Tongue (tissue), 3 donors: ENCODE measurements at places on chromosomes 13 and 19. TPM values are rescaled to one million over a fixed set of nuclear protein-coding genes. Genes with fewer than 3 reads are reported as not detected.

Gene HIF3A
- total RNA-seq, result 219 TPM

DNA sequence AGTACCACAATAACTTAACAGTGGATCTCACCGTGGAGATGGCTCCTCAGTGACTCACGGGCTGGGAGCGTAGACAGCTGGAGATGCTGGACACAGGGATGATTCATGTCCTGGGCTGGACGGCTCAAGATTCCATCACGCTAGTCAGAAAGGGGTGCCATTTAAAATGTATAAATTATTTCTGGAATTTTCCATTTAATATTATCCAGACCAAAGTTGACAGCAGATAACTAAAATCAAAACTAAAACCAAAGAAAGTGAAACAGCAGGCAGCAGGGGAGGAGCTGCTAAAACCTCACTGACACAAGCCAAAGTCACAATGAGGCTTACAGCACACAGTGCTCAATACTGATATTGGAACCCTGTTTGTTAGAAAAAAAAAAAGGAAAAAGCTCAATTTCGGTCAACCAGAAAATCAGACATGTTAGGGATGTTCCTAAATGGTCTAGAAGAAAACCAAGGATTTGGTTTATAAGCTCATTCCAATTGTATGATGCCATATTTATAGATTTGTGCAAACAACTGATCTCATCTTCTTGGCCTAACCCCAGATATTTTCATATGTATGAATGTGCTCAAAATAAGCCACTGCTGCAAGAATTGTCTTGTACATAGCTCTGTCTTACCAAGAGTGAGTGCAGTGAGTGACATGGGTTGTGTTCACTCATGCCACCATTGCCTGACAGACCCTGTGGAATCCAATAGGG lies 111.8 kb downstream of the SACS start:
- DNase-seq, result peak; percentile 66

DNA sequence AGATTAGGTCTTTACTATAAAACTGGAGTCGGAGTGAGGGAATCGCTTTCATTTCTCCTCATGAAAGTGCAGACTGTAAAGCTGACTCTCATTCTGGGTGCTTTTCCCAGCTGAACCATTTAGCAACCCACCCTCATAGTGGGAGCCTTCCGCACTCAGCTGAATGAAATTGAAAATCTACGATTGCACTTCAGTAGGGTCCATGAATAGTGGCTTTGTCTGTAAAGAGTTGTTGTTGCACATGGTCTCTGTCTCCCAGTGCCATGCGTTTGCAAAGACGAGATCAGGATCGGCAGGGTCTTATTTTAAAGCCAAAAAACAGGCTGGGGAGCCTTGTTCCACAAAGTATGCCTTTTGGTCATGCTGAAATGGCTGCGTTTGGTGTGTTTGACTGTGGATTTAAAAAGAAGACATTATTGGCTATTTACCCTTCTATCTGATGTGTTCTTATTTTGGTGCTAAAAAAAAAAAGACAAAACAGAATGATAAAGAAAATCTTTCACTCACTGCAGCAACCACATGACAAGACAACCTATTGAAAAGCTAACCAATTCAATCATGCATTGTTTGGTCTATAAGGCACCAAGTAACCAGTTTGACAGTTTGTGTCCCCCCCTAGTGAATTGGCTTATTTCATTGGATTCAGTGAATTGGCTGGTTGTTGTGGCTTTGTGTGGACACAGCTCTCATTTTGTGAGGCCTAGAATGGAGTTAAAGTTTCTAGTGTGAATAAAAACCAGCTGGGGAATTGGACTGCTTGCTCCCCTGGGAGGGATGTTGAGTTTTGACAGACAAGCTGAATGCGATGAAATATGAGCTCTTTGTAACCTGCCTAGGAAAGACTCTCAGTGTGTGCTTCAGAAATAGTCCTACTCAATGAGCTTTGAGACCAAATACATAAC lies 65.6 kb downstream of the ARHGAP35 start:
- DNase-seq, result no peak

DNA sequence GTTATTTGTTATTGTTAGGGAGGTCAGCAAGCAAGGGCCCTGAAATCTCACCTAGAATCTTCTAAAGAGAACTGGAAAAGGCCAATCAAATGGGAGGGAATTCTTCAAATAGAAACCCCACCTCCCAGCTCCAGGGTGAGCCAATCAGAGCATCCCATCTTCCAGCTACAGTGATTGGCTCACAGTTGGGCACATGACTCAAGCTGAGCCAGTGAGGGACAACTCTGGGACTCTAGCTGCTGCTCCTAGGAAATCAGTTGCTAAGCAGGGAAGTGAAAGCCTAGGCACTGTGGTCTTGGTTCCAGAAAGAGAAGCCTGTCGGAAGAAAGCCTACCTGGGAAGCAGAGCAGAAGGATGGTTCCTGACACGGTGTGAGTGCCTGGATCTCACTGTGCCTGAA lies 13.4 kb downstream of the TM6SF2 start:
- DNase-seq, result peak; percentile 14

GRCh38 chr19:54317108-54317964 lies 4.4 kb upstream of the LILRA5 start:
- DNase-seq, result no peak

Gene ZNF837
- 1.5 TPM for total RNA-seq

Gene IZUMO1
- not detected for total RNA-seq

DNA sequence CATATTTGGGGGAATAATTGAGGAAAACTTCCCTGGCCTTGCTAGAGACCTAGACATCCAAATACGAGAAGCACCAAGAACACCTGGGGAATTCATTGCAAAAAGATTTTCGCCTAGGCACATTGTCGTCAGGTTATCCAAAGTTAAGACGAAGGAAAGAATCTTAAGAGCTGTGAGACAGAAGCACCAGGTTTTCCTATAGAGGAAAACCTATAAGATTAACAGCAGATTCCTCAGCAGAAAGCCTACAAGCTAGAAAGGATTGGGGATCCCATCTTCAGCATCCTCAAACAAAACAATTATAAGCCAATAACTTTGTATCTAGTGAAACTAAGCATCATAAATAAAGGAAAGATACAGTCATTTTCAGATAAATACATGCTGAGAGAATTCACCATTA lies 114.9 kb downstream of the PIBF1 start:
- DNase-seq, result no peak

- DNase-seq, result no peak
Measured at GRCh38 chr19:3024870-3025548, 4.1 kb downstream of the TLE2 start.

Gene KLF2
- 14.2 TPM for total RNA-seq

DNA sequence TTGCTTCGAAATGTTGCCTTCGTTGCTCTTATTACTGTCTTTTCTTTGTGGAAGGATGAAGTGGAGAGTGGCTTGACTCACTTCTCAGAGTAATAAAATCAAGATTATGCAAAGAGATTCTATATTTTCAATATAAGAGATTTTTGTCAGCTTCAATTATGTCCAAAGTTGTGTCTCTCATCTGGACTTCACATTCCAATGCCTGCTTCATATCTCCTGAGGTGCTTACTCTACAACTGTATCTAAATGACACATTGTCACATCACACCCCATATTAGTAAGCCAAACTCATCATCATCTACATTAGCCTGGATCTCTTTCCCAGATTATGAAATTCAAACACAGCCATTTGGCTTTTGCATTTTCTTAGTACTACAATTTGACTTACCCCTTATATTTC lies 409.4 kb downstream of the DACH1 start:
- DNase-seq, result no peak

- DNase-seq, result no peak
Measured at GRCh38 chr13:34577051-34577450, 365.0 kb upstream of the NBEA start.

DNA sequence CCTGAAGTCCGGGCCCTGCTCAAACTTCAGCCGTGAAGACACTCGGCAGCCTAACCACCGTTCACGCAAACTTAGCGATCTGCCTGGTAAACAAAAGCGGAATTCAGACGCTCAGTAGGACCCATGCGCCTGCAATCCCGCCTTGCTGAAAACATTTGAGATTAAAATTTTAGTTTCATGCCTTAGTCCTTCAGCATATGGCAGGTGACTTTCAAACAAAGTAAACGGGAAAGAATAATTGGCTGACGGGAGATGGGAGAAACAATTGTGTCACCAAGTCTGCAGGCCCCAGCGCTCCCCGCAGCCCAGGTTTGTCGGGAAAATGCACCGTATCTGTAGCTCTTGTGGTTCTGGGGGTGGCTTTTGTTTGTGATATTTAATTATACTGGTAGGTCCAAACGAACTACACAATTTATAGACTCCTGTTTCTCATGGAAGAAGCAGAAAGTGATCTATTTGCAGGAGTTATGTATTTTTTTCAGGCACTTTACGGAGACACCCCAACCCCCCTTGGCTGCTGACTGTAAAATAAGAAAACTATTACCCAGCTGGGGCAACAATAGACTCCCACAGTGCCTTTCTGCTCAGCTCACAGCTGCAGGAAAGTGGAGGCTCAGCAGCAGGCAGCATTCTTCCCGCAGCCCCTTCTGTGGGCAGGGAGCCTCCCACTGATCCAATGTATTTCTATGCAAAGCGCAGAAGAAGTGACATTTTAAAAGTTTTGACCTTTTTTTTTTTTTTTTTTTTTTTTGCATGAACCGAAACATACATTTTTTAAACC lies 94.8 kb downstream of the SOX1 start:
- DNase-seq, result peak; percentile 42

Gene GPALPP1
- total RNA-seq, result 25.8 TPM

GRCh38 chr13:109427148-109427547 lies 359.2 kb downstream of the IRS2 start:
- no peak for DNase-seq

Gene ZNF763
- total RNA-seq, result 4.4 TPM

DNA sequence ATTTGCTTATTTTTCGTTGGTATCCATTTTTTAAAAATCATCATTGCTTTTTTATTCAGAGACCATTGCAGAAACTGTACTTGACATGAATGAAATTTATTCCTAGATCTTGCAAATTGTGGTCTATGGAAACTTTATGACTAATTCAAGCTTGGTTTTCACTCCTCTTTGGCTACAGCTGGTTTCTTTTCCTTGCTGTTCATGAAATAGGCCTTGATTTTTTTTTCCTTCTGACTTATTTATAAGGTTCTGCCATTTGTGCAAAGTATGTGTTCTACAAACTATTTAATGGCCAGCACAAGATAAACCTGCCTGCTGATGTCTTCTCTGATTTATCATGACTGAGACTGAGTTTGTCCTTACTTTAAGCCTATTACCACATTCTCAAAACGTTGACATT lies 764.0 kb upstream of the SLITRK5 start:
- DNase-seq, result no peak

- peak; percentile 37 for DNase-seq
Measured at GRCh38 chr13:23146811-23147625, 33.8 kb upstream of the SGCG start.
